ENCODE measurements at places on chromosomes 6 and 20.

GRCh38 chr6:136160250-136160649 is 89.9 kb downstream of the MTFR2 start:
- DNase-seq, result no peak

- no peak for DNase-seq
These were observed 334.3 kb downstream of the CDKAL1 start for GRCh38 chr6:20868397-20869096.

- no peak for DNase-seq
These were observed 267.8 kb upstream of the IRAK1BP1 start for GRCh38 chr6:78599526-78599925.

DNA sequence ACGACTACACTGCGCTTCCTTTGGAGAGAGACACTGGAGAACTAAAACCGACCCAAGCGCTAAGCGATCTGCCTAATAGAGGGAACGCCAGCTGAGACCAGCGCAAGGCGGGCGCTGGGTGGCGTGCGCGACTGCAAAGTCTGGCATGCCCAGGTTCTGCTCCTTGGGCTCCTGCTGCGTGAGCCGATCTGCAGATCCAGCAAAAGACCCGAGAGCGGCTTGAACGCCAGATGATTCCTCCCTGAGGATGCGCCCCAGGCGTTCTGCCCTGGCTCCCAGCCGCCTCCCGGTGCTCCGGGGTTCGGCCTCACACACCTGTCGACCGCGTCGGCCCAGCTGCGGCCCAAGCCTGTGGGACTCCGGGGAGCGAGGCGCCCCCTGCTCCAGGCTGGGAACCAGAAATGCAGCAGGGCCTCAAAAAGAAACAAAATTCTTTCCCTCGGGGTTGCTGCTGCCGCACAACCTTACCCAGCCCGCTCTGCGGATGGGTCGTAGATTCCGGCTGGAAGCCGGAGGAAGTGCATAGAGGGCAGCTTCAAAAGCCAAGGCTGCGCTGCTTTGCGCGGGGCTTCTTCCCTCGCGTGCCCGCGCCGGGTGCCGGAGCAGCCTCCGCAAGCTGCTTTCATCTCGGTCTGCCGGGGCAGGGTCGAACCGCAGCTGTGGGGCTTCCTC is 17.9 kb upstream of the PRDM13 start:
- peak; percentile 38 for DNase-seq

DNA sequence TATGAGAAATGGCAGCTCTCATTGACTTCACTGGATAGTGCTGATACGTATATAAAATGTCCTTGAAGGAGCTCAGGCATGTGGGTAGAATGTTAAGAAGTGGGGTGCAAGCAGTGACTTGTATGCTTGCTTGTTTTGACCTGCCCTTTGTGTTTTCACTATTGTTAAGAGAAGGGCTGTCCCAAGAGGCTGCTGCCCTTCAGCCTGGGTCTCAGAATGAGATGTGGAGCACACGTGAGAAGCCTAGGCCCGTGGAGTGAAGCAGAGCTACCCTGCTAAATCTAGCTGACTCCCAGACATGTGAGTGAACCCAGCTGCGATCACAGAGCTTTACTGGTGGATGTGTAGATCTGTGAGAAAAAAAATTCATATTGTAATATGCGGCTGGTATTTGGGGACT is 305.3 kb upstream of the RGS17 start:
- no peak for DNase-seq

DNA sequence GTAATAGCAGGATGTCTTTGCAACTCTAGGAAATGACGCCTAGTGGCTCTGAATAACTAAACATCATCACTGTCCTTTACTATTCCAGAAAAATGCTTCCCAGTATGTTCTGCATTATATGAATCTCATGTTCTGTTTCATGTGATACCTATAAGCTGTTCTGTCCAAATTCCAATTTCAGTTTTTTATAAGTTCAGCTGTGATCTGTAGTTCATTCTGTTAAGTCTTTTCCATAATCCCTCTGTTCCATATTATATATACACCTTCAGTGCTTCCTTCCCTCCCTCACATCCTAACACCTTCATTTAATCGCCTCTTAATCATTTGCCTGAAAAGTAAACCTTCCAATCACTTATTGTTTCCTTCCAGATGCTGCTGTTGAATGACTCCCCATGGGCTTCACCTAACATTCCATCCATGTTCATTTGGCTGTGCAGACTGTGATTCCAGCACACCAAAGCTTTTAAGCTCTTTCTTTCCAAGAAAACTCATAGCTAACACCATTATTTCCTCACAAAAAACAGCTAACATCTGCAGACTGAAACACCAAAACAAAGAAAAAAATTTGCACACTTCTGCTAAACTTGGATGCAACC is 18.6 kb downstream of the HMGCLL1 start:
- no peak for DNase-seq

GRCh38 chr6:19597809-19598320 is 239.3 kb upstream of the ID4 start:
- no peak for DNase-seq

GRCh38 chr6:145898376-145898775 is 65.8 kb downstream of the SHPRH start:
- DNase-seq, result no peak

DNA sequence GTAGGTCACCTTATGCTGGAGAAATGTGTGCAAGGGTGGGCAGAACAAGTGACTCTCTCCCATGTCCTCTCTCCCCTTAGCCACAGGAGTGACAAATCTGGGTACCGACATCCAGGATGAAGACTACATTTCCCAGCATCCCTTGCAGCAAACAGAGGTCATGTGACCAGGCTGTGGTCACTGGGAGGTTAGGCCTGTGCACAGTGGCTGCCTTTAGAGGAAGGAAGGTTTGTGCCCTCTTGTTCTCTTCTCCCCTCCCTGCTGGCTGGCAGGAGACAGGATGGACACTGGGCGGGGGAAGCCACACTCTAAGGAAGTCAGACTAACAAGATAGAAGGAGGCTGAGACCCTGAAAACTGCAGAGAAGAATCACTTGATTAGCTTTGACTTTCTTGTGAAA is 360.2 kb downstream of the PREX1 start:
- DNase-seq, result no peak

DNA sequence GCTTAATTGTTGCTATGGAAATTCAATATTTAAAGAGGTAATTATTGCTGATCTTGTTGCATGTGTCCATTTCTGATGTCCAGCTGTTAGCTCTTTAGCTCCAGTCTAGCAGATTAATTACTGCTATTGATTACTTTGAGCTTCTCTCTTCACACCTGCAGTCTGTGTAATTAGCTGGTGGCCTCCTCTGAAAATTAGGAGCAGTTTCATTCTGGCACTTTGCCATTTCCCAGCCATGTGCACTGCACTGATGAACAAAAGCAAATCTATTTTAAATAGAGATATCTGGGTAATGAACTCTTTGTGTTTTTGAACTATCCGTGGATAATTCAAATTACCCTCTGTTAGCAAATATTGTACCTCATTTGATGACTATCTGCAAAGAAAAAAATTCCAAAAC is 275.9 kb downstream of the RNF144B start:
- DNase-seq, result no peak

- no peak for DNase-seq
These were observed 113.8 kb downstream of the BTBD9 start for GRCh38 chr6:38525888-38526287.

DNA sequence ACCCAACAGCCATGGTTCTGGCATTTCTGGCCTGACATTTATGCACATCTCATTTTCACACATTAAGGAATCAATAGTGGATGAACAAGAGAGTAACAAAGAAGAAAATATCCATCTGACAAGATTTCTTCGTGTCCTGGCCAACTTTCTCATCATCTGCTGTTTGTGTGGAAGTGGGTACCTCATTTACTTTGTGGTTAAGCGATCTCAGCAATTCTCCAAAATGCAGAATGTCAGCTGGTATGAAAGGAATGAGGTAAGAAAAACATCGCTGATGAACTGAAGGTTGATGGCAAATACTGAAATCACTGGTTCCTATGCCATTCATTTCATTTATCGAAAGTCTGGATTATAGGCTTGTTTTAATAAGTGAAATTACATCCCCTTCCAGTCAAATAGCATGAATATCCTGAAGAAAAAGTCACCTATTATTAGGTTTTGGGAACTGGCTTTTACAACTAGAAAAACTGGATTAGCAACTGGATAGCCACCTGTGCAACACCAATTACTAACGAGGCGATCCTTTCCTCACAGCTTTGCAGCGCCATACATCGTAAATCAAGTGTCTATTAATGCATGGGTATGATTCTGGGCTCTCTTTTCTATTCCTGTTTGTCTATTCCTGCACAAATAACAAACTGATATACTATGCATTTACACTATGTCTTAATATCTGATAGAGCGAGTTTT is 50.2 kb upstream of the NOP56 start:
- no peak for DNase-seq

DNA sequence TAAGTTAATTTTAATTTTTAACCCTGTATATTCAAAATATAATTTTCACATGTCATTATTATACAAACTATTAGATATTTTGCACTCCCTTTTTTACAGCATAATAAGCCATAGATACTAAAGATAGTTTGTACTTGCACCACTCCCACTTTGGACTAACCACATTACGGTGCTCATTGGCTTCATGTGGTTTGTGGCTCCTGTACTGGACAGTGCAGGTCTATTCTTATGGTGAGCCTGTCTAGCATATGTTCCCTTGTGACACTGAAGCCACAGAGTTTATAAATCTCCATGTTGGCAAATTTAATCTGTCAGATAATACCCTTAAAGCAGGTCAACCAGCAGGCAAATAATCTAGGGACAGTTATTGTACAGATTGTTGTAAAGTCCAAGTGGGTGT is 354.4 kb upstream of the KCNQ5 start:
- no peak for DNase-seq

DNA sequence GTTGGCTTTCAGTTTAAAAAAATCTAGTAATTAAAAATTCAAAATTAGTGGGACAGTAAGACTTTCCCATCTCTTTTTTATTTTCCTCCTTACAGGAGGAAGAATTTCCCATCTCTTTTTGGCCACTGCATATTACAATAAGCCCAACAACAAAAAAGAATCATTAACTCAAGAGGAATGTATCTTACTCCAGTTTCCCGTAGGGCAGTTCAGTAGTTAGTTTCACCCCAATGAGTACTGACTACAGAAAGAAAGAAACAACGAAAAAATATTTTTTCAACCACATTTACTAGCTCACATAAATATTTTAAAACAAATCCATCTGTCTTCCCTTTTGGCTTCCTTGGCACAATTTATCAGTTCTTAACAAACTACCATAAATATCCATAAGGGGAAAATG is 14.9 kb upstream of the BLOC1S5 start:
- no peak for DNase-seq

DNA sequence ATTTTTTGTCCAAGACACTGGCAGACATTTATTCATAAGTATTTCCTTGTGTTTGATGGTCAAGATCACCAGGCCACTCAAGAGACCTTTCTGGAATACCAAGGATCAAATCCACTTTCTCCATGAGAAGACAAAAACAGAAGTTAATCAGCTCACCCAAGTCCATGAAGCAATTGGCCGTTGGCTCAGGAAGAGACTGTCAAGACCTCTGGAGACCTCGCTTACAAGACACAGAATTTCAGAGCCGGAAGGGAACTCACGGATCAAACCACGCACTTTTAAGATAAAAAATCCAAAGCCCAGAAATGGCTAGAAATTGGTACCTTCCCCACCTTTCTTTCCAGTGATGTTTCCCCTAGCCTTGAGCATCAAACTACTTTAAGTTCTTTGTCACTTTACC is 3.3 kb downstream of the TRERF1 start:
- DNase-seq, result no peak

DNA sequence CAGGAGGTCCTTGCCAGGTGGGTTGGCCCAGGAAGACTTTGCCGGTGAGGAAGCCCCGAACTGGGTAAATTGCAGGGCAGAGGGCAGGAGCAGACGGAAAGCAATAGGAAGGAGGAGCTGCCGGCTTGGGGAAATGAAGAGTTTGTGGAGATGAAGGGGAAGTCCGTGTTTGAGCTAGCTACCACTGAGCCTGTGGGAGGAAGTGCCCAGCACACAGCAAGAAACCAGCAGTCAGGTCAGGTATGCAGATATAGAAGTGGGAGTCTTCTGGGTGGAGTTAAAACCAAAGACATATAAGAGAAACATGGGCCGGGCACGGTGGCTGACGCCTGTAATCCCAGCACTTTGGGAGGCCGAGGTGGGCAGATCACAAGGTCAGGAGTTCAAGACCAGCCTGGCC is 34.7 kb downstream of the CD24 start:
- DNase-seq, result peak; percentile 5

- DNase-seq, result no peak
These were observed 189.4 kb downstream of the ZFP64 start for GRCh38 chr20:52001999-52002666.

GRCh38 chr6:135018941-135019340 is 35.7 kb downstream of the HBS1L start:
- no peak for DNase-seq

- DNase-seq, result no peak
These were observed 139.1 kb downstream of the BTBD3 start for GRCh38 chr20:12056839-12057238.

- DNase-seq, result no peak
These were observed 123.0 kb downstream of the DTNBP1 start for GRCh38 chr6:15539722-15540270.

DNA sequence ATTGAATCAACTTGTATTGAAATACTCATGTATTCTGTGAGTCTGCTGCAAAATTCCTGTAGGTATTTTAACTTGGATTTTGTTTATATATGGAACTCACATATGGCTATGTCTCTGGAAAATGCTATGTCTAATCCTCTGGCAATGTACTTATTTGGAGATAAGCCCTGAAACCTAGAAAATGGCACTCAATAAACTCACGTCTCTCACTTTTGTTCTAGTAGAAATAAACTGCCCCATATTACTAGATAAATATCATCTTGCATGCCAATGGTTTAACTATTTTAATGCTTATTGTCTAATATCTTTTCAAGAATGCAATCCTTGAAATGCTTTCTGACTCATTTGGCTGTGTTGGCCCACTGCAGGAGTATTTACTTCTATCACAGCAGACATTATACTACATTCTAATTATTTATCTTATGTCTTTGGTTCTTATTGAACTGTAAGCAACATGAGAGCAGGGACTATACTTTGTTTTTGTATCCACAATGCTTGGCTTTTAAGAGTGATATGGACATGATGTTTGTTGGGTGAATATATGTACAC is 292.2 kb upstream of the RSPO3 start:
- no peak for DNase-seq

DNA sequence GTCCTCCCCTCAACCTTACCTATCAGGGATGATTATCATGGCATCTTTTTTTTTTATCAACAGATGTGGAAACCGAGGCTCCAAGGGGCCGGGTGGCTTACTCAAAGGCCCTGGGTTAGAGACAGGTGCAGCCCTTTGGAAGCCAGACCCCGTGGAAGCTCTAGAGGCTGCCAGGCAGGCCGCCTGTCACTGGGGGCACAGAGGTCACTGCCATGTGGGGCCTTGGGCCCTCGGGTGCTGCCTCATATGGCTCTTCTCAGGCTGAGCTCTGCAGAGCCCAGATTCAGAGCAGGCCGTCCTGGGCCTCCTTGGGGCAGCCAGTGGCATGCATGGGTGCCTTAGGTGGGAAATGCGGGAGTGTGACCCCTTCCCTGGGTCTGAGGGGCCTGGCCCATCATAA is 136.3 kb downstream of the PHACTR3 start:
- DNase-seq, result no peak

- no peak for DNase-seq
These were observed 149.7 kb downstream of the PRL start for GRCh38 chr6:22146931-22147701.

Measured in GM18507 (cell line).